ENCODE measurements at places on chromosomes 7 and 10.

- peak; percentile 22 for DNase-seq
Observed at GRCh38 chr7:6228361-6229229, 43.8 kb downstream of the CYTH3 start.

- no peak for DNase-seq
Observed at GRCh38 chr7:145884716-145885514, 231.7 kb upstream of the CNTNAP2 start.

GRCh38 chr7:69898189-69898588, 299.9 kb downstream of the AUTS2 start:
- DNase-seq = no peak

GRCh38 chr10:50044941-50045664, 22.7 kb upstream of the WASHC2A start:
- DNase-seq = no peak

DNA sequence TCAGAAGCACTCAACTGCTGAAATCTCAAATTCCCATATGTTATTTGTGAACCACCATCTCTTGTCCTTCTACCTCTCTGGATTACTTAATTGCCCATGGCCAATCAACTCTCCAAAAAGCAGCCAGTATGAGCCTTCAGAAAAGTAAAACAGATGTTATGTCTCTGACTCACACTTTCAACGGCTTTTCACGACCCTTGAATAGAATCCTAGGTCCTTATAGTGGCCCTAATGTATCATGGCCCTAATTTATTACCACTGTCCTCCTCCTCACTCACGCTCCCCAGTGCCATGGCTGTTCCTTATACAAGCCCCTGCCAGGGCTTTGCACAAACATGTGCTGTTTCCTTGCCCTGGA, 20.0 kb downstream of the ZNF438 start:
- no peak for DNase-seq

GRCh38 chr10:58356756-58357155, 21.9 kb downstream of the UBE2D1 start:
- no peak for DNase-seq
